ENCODE measurements at places on chromosomes 3 and 15.
A peak's percentile ranks its signal among the peaks of the same experiment; 100 is the strongest.

DNA sequence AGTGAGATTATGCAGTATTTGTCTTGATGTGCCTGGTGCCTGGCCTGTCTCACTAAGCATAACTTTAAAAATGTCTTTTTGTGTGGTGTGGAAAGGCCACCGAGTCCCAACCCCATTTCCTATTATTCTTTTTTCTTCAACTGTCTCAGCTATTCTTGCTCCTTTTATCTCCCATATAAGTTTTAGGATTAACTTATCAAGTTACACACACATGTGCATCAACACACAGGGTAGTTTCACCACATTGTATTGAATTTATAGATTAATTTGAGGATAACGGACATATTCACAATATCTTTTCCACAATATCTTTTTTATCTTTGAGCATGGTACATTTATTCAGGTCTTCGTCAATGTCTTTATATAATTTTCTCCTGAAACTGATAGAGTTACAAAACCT is 127.6 kb downstream of the RYR3 start:
- no peak for DNase-seq

DNA sequence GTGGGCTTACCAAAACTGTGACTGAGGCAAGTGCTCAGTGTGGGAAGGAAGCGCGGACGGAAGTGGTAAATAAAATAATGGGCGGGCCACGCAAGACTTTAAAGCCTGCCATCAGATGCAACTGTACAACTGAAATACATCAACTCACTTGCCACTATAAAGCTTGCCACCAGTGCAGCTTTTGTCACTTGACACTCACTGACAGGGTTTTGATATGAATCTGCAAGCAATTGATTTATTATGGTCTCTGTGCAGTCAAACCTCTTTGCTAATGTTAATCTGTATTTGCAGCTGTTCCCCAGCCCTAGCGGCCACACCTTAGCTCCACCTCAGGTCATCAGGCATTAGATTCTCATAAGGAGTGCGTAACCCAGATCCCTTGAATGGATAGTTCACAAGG is 2.3 kb upstream of the GFM1 start:
- DNase-seq = no peak

DNA sequence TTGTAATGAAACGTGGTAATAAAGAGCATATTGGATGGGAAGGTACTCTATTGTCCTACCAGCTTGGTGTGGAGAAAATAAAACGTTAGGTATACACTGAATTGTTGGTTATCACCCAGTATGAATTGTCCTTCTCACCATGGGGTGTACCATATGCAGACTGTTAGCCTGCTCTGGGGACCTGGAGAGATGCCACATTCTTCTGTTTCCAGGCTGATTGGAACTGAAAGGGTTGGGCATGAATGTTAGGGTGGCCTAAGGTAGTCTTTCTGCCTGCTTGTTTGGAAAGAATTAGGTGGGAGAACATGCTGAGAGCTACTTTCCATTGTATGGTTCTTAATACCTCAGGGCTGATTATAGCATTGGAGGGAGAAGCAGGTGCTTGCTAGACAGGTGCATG is 340.6 kb downstream of the PTPRG start:
- DNase-seq = no peak

DNA sequence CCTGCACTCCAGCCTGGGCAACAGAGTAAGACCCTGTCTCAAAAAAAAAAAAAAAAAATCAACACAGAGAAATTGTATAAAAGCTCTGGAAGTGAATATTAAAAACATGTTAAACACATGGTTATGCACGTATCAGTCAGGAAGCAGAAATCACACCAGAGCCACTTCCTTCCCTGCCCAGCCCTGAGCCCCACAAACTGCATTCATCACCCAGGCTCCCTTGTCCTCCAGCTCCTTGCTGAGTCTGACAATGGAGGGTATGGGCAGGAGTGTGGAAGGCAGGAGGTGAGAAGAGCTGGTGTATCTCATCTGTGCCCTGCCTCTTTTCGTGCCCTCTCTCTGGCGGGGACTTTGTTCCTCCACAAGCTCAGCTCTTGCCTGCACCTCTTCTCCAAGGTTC is 12.1 kb upstream of the LOXL1 start:
- no peak for DNase-seq

GRCh38 chr3:171200750-171201088 is 174.2 kb upstream of the SLC2A2 start:
- DNase-seq = no peak

GRCh38 chr15:70526974-70527325 is 236.4 kb downstream of the UACA start:
- DNase-seq = no peak

GRCh38 chr15:73330206-73331051 is 38.3 kb downstream of the HCN4 start:
- DNase-seq = no peak

DNA sequence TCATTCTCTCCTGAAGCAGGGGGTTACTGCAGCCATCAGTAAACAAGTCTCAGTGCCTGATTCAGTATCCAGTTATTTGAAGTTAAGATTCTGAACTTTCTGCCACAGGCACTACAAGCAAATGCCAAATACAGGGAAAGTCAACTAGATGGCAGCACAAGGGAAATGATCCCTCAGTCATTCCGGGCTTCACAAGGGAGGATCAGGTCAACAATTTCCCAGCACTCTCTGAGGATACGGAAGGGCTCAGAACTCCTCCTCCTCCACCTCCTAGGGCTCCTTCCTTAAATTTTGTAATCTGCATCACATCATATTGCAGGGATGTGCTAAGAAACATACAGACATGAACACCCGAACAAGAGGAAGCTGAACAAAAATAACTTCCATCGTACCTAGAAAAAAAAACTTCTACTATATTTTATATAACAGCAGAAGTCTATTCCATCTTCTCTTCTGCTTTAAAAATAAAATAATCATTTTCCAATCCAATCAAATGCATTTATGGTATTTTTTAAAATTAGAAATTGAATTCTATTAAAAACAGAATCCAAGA is 187.1 kb downstream of the FMN1 start:
- DNase-seq = no peak

DNA sequence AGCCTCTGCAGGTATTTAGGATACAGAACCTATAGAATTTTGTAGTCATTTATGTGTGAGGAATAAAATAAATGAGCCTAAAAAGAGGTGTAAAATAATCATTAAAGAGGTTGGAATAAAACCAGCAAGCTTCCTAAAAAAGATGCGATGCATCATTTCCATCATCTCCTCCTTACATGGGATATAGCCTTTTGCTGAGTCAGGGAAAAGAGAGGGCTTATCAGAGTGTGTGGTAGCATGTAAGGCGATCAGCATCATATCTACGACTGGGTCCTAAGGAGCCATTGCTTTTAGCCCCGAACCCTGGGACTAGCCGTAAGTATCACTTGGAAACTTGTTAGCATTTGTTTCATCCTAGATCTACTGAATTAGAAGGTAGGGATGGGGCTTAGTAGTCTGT is 94.9 kb downstream of the DTWD1 start:
- DNase-seq = no peak

GRCh38 chr3:7271631-7272030 is 410.7 kb downstream of the GRM7 start:
- no peak for DNase-seq

- DNase-seq = no peak
These were observed 43.2 kb upstream of the UBE2E2 start for GRCh38 chr3:23159929-23160328.

- DNase-seq = no peak
These were observed 53.6 kb downstream of the RHCG start for GRCh38 chr15:89442671-89443307.

DNA sequence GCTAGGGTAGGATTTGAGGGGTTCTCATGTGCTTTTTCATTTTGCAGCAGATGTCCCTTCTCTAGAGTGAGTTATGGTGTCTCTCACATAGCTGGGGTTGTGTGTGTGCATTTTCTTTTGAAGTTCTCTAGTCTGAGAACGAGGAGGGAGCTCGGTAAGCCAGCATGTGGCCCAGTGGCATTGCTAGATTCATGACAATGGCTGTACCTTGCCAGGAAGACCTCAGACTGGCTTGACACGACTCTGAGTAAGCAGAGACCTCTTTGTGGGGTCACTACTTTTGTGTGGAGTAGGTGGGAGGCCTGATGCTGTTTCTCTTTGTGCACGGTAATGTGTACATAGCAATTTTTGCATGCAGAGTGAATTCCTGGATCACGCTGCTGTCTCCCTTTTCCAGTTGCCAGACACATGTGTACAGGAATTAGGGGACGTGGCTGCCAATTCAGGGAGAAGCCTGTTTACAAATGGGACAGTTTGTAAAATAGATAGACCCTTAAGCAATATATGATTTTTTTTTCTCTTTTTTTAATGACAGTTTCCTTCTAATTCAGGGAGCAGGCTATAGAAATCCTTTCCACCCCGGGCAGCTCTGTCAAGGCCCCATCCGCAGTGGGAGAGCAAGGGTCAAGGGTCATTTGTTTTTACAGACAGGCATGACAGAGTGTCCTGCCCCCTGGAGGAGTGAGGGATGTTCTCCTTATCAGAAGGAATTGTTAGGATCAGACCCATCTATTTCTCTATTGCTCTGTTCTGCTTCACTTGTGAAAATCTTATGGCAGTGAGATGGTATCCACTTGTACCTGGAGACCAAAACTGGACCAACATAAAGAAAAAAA is 4.6 kb downstream of the CACNA1D start:
- no peak for DNase-seq

GRCh38 chr15:67164811-67165253 is 89.6 kb downstream of the AAGAB start:
- no peak for DNase-seq

- no peak for DNase-seq
These were observed 62.7 kb downstream of the CASR start for GRCh38 chr3:122246199-122246598.

- no peak for DNase-seq
These were observed 3.3 kb upstream of the CD96 start for GRCh38 chr3:111538681-111539083.

DNA sequence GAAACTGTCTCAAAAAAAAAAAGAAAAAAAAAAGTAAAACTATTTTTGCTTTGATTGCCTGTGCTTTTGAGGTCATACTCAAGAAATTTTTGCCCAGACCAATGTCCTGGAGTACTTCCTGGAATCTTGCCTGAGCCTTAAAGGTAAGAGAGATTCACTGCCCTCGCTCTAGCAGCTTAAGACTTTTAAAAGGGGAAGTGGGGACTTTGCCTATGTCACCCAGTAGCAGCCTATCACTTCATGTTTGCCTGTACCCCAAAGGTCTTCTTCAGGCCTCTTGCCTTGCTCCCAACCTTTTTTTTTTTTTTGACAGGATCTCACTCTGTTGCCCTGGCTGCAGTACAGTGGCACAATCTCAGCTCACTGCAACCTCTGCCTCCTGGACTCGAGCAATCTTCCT is 18.9 kb upstream of the GOLGB1 start:
- no peak for DNase-seq

DNA sequence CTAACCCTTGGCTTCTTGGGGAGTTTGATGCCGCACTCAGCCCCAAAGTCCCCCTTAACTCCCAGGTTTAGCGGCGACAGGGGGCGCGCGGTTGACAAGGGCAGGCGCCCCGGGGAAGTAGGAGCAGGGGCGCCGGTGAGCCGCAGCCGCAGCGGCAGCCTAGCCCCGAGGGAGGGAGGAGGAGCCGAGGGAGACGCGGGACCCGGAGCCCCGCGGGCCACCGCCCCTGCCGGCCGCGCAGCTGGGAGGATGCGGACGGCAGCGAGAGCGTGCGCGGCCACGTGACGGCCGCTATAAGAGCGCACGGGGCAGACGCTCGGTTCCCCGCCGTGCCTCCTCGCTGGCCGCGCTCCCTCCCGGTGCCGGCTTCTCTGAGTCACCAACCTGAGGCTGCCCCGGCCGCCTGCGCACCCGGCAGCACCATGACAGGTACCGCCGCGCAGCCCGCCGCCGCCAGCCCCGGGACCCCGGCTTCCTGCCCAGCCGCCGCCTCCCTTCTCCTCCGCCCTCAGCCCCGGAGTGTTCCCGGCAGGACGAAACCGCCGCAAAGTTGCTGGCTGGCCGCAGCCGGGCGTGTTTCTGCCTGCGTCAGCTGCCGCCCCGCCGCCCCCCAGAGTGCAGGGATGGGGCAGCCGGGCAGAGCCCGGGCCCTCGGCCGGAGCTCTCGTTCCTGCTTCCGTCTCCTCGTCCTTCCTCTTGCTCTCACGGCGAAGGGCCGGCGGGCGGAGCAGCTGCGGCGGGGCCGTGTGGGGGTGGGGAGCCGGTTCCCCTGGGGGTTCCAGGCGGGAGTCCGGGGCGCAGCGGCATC is at the start of gene GYG1:
GYG1 (plus strand) TSS at position 322 of the 808 bp plus-strand sequence; CDS start at position 423, 101 bp downstream.
- DNase-seq = peak; percentile 58

- no peak for DNase-seq
These were observed 38.9 kb upstream of the TCF12 start for GRCh38 chr15:56879502-56879901.

GRCh38 chr3:104598848-104599511 is 767.7 kb upstream of the ALCAM start:
- no peak for DNase-seq

DNA sequence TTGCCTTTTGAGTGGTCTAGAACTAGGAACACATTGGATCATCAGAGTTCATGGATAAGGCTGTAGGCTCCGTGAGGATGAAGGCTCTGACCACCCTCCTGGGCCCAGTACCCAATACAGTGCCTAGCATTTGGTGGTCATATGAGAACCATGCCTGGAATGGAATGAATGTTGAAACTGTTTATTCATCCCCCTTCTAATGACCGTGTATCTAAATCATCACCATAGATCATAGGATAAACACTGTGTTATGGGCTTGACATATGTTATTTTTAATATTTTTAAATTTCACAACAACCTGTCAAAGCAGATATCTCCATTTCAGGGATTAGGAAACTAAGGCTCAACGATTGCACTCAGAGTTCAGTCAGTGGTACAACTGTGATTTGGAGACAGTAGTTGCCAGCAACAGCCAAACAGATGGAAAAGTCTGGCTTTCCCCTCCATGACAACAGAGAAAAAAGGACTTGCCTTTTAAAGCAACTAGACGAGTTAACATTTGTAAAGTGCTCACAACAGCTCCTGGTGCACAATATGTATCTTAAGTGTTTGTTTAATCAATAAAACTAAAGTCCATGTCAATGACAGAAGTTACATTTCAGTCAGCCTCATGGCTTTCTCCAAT is 89.6 kb downstream of the TMEM266 start:
- DNase-seq = no peak

DNA sequence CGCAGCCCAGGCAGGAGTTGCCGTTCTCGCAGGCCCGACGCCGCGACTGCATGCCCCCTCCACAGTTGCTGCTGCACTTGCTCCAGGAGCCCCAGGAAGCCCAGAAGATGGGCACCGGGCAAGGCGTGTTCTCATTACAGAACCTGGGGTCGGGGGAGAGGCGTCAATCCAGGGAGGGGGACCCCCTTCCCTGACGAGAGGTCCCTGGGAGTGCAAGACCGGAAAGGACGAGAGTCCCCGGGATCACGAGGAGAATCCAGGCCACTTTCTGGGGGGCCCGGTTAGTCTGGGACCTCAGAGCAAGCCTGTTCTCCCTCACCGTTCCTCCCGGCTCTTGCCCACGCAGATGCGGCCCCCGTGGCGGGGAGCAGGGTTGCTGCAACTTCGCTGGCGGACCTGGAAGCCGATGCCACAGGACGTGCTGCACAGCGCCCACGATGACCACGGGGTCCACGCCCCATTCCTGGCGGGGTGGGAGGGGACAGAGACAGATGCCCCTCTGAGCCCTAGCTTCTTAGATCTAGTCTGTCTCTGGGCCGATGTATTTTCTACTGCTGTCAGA is 113.9 kb downstream of the SEMA5B start:
- no peak for DNase-seq

- DNase-seq = no peak
These were observed 1.7 kb downstream of the SEMA5B start for GRCh38 chr3:123025642-123026521.

All from omental fat pad (tissue), 4 donors.